Fibroblast of the conjunctiva (primary cell): ENCODE measurements at places on chromosomes 5 and 9.

GRCh38 chr5:65073250-65073661 lies 304.5 kb downstream of the CWC27 start:
- DNase-seq: no peak

- DNase-seq: no peak
Measured at GRCh38 chr5:17147170-17147569, 70.3 kb upstream of the BASP1 start.

- DNase-seq: no peak
Measured at GRCh38 chr9:84966876-84967830, 297.6 kb downstream of the NTRK2 start.

DNA sequence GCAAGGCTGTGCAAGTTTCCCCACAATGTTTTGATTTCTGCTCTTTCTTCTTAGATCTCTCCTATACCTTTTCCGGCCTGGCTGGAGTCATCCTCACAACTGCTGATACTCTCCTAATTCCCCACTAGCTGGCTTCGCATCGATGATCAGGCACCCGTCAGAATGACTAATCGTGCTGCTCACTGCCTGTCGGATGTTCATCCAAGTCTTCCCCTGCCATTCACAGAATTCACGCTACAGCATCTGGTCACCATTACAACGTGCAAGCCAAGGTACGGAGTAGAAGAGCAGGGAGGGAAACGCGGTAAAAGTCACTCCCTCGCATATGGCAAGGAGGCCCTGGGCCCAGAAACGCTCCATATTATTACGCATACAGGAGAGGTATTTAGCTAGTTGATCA lies 35.1 kb downstream of the CDH10 start:
- no peak for DNase-seq

DNA sequence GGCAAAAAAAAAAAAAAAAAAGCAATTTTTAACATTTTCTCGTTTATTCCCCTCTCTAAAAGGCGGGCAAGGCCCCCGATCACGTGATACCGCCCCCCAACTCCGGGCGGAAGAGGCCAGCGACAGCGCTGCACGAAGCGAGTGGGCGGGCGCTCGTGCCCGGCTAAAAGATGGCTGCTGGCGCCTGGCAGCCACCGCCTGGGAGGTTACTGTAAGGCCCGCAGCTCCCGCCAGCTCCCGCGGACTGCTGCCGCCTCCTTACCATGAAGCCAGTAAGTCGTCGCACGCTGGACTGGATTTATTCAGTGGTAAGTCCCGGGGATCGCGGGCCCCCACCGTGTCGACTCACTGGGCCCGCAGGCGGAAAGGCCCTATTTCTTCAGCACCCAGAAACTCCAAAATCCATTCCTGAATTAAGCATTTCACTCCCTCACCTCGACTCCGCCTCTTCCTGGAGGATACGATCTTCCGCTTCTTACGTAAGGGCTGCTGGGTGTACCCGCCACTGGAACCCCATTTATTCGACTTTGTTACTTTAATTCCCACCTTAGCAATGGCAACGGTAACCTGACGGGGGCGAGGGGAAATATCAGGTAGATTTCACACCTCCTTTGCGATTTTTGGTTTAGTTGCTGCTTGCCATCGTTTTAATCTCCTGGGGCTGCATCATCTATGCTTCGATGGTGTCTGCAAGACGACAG lies at the start of the genes SMIM27 and TOPORS:
Gene SMIM27, plus strand, starts transcription at position 156 of the 701 bp plus-strand sequence. Its CDS starts 108 bp downstream, at position 264.
Gene TOPORS, minus strand, starts transcription at position 415 of the 701 bp plus-strand sequence. Its CDS starts 150 bp downstream, at position 265.
- peak; percentile 79 for DNase-seq

- no peak for DNase-seq
Measured at GRCh38 chr5:96816411-96816939, 8.7 kb upstream of the ERAP1 start.

- DNase-seq: no peak
Measured at GRCh38 chr5:83323557-83324180, 147.9 kb upstream of the VCAN start.

GRCh38 chr5:168740811-168741213 lies 161.6 kb upstream of the PANK3 start:
- no peak for DNase-seq

GRCh38 chr5:103120607-103121200 lies 603 bp downstream of the PPIP5K2 start:
- DNase-seq: no peak

GRCh38 chr9:88980740-88981203 lies 10.5 kb upstream of the S1PR3 start:
- DNase-seq: no peak

DNA sequence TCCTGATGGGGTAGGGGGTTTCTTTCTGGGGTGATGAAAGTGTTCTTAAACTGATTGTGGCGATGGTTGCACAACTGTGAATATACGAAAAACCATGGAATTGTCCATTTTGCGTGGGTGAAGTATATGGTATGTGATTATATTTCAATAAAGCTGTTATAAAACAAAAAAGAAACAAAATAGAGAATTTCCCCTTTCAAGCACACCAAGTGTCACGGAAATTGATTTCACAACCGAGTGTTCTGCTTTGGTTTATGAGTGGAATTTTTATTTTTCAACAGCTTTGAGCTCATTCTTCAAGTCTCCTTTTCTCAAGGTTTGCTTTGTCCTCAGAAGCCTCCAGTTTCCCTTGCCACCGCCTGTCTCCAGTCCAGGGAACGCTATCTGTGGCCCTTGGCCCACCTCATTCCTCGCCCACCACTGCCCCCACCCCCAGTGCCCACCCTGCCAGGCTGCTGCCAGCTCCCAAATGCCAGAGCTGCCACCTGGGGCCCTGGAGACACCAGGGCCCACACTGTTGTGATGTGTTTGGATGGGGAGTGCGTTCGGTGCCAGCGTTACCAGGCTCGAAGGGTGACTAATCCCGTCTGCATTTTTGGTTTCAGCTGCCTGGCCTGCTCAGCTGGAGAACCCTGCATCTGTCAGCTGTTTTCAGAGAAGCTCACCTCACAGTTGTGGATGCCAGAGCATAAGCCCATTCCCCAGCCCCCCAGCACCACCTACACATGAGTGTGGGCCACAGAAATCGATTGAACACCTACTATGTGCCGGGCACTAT lies 30.4 kb downstream of the DUSP1 start:
- peak; percentile 86 for DNase-seq

- DNase-seq: no peak
Measured at GRCh38 chr5:100872408-100873190, 30.5 kb downstream of the ST8SIA4 start.

- DNase-seq: no peak
Measured at GRCh38 chr5:40790947-40791593, 7.1 kb downstream of the PRKAA1 start.

DNA sequence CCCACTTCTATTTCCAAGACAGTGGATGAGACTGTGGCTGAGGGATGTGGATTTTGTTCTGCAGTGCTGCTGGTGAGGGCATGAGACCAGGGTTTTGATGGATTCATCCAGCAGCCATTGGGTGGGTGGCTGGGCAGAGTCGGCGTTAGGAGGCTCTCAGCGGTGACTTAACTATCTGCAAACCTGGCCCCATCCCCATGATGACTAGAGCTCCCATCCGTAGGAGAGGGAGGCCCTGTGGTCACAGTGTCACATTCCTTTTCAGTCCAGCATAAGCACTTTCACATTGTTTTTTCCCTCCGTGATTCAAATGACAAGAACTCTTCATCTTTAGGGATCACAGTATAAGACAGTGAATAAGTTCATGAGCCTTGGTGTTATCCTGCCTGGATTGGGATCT lies 60.4 kb upstream of the SPRY4 start:
- peak; percentile 8 for DNase-seq

GRCh38 chr9:3664044-3664443 lies 138.2 kb upstream of the RFX3 start:
- no peak for DNase-seq

GRCh38 chr9:16013826-16014225 lies 461.0 kb downstream of the CCDC171 start:
- DNase-seq: no peak

DNA sequence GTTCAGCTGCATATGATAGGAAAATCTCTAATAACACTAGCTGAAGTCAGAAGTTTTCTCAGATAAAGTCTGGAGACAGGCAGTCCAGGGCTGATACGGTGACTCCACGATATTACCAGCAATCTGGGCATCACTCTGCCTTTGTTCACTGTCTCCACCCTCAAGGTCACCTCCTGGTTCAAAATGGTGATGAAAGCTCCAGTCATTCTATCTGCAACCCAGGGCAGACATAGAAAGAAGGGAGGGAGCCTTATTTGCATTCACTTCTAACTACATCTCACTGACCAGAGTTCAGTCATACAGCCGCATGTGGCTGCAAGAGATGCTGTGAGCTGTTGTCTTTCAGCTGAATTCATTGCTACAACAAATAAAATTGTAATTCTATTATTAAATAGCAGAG lies 22.4 kb upstream of the GPR151 start:
- DNase-seq: no peak

- no peak for DNase-seq
Measured at GRCh38 chr9:117612317-117612716, 91.9 kb upstream of the TLR4 start.

- no peak for DNase-seq
Measured at GRCh38 chr5:83967417-83967816, 246.8 kb upstream of the HAPLN1 start.

DNA sequence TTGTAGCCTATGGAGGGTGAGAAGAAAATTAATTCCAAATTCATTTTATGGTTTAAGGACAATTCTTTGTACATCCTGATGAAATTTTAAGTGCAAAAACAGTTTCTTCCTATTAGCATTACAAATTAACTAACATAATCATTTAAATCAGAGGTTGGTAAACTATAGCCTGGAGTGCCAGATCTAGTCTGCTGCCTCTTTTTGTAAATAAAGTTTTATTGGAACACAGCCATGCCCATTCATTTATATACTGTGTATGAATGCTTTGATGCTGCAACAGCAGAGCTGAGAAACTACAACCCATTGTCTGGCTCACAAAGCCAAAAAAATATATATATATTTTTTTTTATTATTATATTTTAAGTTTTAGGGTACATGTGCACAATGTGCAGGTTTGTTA lies 80.2 kb downstream of the FNIP1 start:
- no peak for DNase-seq

GRCh38 chr5:141680751-141681201 lies 1.3 kb downstream of the ARAP3 start:
- DNase-seq: no peak

DNA sequence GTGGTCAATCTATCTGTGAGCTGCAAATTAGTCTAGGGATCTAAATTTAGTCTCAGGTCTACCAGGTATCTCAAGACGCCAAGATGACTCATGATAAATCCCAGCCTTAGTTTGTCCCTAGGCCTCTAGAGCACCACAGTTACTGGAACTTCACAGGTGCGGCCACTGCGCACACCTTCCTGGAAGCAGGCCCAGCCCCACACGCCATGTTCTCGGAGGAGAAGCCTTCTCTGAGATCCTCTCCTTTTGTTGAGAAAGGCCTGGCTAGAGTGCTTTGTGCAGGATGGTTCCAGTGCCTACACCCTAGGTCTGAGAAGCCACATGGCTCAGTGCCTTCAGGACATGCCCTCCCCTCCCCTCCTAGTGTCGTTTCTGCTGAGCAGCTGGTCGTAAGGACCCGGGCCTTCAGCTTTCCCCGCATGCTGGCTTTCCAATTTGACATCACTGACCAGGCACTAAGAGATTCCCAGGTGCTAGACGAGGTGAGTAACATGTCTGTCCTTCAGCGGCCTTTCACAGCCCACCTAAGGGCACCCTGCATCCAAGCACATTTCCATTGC lies 51.9 kb downstream of the IPPK start:
- no peak for DNase-seq

GRCh38 chr5:29780401-29780800 lies 1413.1 kb upstream of the CDH6 start:
- no peak for DNase-seq

GRCh38 chr9:110049699-110050450 lies 158.1 kb downstream of the C9orf152 start:
- DNase-seq: no peak

DNA sequence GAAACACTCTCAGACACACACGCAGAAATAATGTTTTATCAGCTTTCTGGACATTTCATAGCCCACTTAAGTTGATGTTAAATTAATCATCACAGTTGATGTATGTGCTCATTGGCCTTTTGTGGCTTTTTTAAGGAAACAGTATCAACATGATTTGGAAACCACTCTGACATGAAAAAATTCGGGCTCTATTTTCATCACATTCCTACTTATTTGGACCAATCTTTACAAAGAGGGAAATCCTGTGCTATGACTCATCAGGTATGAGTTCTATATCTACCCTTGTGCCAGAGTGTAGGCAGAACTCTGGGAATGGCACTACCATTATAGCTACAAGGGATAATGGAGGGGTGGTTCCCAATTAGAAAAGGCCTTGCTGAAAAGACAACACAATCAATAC lies 388.4 kb upstream of the PTGER4 start:
- DNase-seq: no peak

DNA sequence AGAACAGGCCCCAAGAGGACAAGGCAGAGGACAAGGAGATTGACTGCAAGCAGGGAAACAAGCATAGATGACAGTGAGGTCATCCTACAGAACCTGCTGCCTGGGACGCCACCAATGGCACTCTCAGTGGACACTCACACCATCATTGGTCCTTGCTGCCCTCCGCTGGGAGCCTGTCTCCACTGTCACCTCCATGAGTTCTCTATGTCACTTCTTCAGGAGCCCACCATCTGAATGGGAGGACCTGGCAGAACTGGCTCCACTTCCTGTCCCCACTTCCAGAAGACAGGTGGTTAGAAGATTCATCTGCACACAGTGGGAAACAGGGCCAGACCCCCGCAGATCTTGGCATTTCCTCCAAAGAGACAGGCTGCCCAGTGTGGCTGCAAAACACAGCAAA lies 188.9 kb downstream of the HSD17B3 start:
- no peak for DNase-seq

GRCh38 chr9:94222870-94223269 lies 36.2 kb upstream of the ZNF169 start:
- no peak for DNase-seq

GRCh38 chr5:109816732-109817131 lies 127.0 kb downstream of the MAN2A1 start:
- no peak for DNase-seq

- no peak for DNase-seq
Measured at GRCh38 chr5:160979385-160979784, 127.4 kb upstream of the ATP10B start.

- DNase-seq: no peak
Measured at GRCh38 chr5:759111-759751, 25.3 kb downstream of the ZDHHC11B start.

DNA sequence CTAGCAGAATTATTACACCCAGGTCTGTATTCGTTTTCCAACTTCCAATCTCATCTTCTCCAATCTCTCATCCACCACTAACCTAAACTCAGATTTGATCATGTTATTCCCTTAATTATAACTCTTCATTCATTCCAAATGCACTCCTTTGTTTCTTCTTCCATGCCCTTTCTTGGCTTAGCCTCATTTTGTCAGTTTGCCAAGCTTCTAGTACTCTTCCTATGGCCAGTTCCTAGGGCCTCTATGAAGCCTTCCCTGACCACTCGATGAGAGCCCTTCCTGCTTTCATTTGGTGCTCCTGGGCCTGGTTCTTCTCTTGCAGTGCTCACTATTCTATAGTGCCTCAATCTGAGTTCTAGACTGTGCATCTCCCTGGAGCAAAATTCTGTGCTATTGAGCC lies 5.8 kb downstream of the FAM219A start:
- no peak for DNase-seq

GRCh38 chr9:101915482-101915881 lies 177.0 kb upstream of the GRIN3A start:
- DNase-seq: peak; percentile 3

GRCh38 chr9:113409883-113410206 lies 630 bp downstream of the POLE3 start:
- DNase-seq: no peak

- no peak for DNase-seq
Measured at GRCh38 chr5:111585946-111586345, 73.6 kb upstream of the STARD4 start.
